ENCODE measurements at places on chromosomes 7 and 10.

DNA sequence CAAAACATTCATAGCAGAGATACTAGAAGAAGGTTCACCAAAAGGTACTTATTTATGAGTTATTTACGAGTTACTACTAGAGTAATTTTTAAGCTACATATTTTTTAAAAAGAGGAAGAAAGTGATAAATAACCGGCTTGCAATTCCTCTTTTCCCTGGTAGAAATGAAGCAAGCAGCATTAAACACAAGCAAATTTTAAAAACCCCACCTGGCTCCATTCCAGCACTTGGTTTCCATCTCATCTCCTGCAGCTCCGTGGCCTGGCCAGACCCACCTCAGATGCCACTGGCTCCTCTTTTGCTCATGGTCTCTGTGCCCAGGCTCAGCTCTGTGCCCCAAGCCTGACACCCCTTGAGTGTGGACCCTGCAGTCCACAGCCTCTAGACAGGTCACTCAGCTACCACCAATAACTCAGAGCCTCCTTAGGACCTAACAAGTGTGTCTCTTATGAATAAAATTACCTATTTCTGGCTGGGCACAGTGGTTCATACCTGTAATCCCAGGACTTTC, 479.5 kb downstream of the TNS3 start:
- DNase-seq: no peak

DNA sequence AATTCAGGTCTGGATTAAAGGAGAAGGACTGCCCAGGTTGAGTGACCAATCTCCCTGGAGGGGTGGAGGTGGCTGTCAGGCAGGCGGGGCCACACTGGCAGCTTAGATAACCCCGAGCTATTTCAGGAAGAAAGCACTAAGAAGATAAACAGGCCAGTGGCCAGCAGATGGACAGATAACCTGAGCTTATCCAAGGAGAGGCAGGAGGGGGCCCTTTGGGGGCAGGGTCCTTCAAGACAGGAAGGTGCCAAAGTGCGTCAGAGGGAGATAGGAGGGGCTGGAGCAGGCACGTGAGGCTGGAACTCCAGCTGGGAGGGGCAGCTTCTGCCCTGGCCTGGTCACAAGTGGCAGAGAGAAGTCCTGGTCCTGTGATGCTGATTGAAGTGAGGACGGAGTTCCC, 29.8 kb upstream of the PODXL start:
- DNase-seq: no peak

DNA sequence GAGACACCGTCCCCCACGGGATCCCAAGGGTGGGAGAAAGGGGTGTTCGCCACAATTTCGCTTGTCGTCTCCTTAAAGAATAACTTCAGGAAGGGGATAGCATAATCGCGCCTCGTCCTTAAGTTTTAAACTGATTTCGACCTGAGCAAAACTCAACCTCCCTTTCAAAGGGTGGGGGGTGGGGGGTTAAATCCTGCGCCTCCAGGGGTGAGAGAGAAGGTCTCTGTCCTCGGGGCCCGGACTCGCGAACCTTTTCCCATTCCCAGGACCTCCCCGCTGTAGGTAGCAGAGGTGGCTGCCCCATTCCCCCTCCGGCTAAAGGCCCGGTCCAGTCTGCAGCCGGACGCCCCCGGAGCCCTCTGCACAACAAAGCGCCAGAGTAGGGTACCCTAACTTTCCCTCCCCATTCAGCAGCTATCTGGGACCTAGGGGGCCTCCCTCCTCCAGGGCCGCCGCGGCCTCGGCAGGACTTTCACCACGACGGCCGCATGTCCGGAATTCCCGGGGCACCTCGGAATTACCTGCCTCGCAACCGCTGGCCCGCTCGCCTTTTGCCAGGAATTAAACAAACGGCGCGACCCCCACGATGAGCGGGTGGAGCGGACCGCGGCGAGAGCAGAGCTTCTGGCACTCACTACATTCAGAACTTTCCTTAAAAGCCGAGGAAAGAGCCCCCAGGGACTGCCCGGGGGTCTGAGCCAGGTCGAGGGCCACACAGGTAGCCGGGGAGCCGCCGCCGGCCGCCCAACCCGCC, 1.7 kb downstream of the CDK6 start:
- DNase-seq: no peak

DNA sequence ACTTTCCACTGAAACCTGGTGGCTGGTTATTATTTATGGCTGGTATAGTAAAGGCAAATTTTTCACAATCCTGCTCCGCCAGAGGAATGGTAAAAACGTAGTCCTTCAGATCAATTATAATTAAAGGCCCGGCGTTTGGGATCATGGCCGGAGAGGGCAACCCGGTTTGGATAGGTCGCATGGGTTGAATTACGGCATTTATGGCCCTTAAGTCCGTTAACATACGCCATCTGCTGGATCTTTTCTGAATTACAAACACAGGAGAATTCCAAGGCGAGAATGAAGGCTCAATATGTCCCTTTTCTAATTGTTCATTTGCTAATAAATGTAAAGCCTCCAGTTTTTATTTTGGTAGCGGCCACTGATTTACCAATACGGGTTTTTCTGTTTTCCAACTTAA, 11.3 kb upstream of the TAS2R3 start:
- DNase-seq: no peak

- DNase-seq: peak; percentile 63
These were observed 12.0 kb downstream of the IFIT5 start for GRCh38 chr10:89426230-89426868.

DNA sequence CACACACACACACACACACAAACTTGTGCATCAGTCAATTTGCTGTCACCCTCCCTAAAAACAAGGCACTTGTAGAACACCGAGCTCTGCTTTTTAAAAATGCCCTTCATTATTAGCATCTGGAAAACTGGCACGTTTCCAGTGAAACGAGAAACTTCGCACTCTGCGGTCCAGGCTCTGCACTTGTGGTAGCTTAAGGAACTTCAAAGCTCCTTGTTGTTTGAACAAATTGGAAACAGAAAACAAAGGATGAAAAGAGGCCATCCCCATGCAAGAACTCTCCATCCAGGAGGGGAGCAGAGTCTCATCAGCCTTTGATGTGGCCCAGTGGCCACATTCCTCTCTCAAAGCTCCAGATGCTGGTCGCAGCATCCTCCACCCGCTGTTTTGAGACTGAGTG, 105.1 kb downstream of the C10orf90 start:
- no peak for DNase-seq

- DNase-seq: no peak
These were observed 44.8 kb downstream of the CHST3 start for GRCh38 chr10:72009051-72009424.

GRCh38 chr10:4131407-4132215, 346.6 kb upstream of the KLF6 start:
- peak; percentile 64 for DNase-seq

DNA sequence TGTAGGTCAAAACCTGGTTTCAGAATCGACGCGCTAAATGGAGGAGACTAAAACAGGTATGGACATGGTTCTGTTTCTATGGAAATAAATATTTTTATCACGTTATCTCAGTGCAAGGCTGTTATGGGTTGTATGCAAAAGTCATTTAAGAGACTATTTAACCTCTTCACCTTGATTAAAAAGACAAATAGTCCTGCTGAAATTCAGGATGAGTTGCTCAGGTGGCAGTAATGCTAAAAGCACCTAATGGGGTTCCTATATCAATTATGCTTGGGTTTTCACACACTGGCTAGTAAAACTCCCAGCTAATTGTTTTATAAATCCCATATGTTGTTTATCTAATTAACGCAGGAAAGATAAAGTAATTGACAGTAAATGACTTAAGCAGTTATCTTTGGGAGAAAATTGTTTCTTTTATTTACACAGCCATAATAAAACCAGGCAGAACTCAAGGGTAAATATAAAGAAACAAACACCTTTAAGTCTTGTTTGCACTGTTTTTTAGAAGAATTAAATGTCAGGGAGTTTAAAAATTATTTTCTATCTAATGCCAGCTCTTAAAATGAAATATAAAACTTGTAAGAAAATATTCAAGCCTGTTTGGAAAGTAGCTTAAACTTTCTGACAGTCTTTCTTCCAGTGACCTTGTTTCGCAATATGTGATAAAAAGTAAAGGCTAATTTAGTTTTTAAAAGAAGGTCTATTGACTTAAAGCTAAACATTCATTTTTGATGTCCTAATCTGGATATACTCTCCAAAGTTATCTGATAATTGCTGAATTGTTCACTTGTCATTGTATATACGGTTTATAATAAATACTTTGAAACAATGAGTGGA, 3.2 kb downstream of the HHEX start:
- no peak for DNase-seq

GRCh38 chr7:34875481-34875880, 161.8 kb downstream of the DPY19L1 start:
- no peak for DNase-seq

DNA sequence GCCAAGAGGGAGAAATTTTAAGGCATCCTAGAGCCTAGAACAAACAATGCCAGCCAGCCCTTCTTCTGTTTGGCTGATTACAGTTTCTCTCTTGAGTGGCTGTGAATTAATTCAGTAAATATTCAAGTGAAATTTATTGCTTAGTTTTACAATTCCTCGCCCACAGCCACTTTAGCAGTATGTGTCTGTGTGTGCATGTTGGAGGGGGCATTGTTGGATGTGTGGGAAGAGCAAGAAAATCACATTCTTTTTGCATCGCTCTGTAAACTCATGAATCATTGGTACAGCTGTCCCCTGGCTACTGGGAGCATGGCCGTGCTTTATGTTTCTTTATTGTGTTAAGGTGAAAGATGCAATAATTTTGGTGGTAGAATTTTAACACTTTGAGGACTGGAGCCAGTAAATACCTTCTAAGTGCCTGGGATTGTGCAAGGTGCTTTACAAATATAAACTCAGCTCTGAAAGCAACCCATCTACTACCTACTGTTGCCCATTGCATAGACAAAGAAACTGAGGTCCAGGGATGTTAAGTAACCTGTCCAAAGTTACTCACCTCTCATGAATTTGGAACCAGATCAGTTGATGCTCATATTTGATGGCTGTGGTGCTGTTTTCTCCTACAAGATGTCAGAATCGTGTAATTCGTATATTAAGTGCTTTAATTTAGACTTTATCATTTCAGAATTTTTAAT, 89.9 kb upstream of the BTBD16 start:
- DNase-seq: peak; percentile 82

- no peak for DNase-seq
These were observed 188.2 kb downstream of the PTPN20 start for GRCh38 chr10:47099474-47099873.

DNA sequence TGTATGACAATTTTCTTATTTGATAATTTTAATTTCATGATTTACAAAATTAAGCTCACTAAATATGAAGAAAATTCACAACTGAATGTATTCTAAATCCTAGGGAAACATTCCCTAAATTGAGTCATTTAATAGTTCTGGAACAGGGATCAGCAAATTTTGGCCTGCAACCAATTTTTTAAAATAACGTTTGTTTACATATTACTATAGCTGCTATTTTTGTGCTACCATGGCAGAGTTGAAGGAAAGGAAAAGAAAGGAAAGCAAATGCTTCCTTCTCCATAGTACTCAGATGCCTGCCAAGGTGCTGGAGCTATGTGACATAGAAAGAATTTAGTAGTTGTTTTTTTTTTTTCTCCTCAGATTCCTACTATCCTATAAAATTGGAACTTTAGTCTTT, 1307.7 kb upstream of the LRRTM3 start:
- no peak for DNase-seq

GRCh38 chr7:18313965-18314364, 181.6 kb upstream of the HDAC9 start:
- no peak for DNase-seq

GRCh38 chr10:19730167-19730906, 85.9 kb upstream of the PLXDC2 start:
- DNase-seq: no peak

- no peak for DNase-seq
These were observed 188.8 kb downstream of the GFRA1 start for GRCh38 chr10:116084161-116084560.

GRCh38 chr10:1608851-1609647, 128.3 kb downstream of the ADARB2 start:
- DNase-seq: no peak

DNA sequence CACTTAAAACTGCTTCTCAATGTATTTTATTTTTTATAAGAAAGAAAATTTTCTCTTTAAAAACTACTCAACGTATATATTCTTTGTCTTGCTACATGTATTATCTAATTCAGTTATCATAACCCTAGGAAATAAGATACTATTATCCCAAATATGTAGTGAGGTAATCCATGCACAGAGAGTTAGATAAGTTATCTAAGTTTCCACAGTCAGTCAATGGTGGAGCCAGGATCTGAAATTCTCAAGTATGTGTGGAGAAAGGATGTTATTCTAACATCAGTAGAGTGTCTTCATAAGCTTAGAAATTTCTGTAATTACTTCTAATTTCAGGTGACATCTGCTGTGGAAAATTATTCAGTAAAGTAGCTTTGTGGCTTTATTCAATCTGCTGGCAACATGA, 239.9 kb downstream of the CSTF2T start:
- no peak for DNase-seq

- peak; percentile 48 for DNase-seq
These were observed 389.6 kb upstream of the PODXL start for GRCh38 chr7:131945957-131946544.

GRCh38 chr10:26093229-26093628, 123.3 kb upstream of the GAD2 start:
- DNase-seq: no peak

DNA sequence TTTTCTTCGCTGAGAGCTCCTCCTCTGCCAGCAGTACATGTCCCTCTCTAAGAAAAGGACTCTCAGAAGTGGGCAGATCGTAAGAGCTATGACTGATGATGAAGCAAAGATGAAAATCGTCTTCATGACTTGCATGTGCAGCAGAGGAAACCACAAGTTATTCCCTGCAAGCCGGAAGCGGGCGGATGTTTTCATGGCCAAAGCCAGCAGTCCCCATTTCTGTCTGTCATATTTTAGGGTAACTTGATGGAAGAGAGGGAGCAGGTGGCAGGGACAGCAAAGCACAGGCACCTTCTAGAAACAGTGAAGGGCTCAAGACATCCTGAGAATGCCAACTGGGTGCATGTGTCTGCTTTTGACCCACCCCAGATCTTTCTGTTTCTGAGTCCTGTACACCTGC, 19.9 kb downstream of the KLF6 start:
- no peak for DNase-seq

GRCh38 chr10:103803941-103804340, 51.4 kb downstream of the SH3PXD2A start:
- DNase-seq: no peak

DNA sequence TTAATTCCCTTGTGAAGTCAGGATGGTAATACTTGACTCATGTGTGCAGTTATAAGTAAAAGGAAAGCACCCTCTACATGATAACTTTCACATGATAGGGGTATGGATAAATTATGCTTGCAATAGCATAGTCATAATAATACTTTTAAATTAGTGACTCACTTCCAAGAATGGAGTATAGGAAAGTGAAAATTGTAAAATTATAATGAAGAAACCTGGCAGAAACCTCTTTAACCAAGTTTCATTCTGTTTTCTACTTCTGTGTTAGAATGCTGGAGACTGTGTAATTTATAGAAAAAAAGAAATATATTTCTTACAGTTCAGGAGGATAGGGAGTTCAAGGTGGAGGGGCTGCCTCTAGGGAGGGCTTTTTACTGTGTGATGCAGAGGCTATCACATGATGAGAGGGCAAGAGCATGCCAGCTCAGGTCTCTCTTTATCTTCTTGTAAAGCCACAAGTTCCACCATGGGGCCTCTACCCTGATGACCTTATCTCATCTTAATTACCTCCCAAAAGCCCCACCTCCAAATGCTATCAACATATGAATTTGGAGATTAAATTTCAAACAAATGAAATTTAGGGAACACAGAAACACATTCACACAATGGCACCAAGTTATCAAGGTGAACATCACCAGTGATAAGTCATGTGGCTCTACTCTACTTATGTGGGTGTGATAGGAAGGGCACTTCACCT, 43.2 kb downstream of the HDAC9 start:
- DNase-seq: no peak
